ENCODE measurements at places on chromosomes 2 and 18.

GRCh38 chr2:230739961-230740360 is 27.3 kb downstream of the CAB39 start:
- no peak for DNase-seq

DNA sequence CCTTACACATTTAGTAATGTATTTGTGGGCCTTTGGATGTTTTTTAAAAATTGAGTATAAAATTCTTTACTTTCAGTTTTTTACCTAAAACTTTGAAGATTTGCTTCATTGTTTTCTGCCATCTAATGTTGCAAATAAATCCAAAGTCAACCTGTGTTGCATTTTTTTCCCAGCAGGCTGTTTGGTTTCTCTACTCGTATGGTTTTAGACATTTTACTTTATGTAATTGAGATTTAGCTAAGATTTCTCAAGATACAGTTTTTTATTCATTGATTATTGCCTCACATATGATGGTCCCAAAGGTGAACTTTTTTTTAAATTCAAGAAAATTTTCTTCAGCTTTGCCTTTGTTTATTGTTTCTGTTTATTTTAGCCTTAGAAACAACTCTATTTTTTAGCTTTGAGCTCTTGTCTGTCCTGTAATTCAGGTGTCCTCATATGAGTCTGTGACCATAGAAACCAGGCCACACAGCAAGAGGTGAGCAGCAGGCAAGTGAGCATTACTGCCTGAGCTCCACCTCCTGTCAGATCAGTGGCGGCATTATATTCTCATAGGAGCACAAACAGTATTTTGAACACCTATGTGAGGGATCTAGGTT is 53.4 kb upstream of the TBR1 start:
- DNase-seq, result no peak

GRCh38 chr2:149075105-149075504 is 36.6 kb downstream of the LYPD6B start:
- no peak for DNase-seq

DNA sequence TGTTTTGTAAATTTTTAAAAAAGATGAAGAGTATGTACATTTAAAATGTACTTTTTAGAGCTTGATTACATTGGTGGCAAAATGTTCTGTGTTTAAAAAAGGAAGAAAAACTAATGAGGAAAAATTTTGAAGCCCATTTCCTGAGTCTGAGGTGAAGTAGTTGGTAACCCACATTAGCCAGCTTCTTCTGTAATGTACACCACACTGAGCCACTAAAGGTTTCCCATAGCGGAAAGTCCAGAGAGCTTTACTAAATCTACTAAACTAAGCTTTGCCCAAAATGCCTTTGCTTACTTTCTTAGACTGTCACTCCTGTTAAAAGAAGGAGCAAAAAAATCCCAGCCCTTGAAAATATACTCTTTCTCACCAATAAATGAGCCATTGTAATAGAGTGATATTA is 804.8 kb upstream of the ZEB2 start:
- no peak for DNase-seq

DNA sequence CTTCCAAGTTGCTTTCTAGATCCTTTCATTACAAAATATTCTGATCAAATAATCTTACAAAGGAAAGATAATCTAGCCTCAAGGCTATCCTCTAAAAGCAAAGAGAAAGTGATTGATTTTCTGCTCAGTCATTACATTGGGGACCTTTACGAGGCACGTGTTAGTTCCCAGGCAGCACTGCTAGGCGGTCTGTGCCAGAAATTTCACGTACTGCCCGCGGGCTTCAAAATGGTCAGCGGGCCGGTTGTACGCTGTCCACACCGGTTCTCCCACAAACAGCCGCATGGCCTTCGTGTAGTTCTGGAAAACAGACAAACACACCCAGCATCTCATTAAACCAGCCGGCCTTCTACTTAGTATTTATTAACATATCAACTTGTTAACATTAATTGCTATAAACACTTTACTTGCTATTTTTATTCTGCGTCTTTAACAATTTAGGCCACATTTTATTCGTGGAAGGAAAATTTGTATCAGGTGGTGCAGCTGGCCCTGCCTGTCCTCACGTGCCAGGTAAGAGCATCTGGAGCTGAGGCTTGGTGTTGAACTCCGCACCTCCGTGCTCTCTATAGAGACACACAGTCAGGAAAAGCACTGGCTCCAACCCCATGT is 20.4 kb downstream of the ADI1 start:
- no peak for DNase-seq

Data from midbrain (tissue), 1 donor.